ENCODE measurements at places on chromosomes 2 and 18.

- DNase-seq = no peak
These were observed 490.4 kb upstream of the SPRED2 start for GRCh38 chr2:65922794-65923193.

DNA sequence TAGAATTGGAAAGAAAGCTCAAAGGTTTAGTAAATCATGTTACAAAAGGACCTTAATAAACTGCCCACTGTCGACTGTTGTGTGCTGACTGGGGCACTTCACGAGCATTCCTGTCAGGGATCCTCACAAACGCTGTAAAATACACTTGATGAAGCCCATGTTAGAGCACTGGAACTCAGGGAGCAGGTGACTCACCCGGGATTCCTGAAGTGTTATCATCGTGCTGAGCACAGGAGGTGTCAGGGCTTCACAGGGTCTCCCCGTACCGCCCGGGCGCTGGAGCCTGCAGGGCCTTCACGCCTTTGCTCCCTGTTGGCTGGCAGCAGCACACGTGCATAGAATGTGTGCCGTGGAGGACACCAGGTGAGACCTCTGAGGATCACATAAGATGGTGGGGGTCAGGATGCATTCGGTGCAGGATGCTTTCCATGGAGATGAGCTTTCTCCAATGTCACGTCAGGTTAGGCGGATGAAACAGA, 187.3 kb downstream of the SNTG2 start:
- DNase-seq = no peak

GRCh38 chr2:150520887-150521664, 33.6 kb upstream of the RND3 start:
- no peak for DNase-seq

GRCh38 chr18:51527826-51528225, 330.3 kb upstream of the MEX3C start:
- DNase-seq = no peak

DNA sequence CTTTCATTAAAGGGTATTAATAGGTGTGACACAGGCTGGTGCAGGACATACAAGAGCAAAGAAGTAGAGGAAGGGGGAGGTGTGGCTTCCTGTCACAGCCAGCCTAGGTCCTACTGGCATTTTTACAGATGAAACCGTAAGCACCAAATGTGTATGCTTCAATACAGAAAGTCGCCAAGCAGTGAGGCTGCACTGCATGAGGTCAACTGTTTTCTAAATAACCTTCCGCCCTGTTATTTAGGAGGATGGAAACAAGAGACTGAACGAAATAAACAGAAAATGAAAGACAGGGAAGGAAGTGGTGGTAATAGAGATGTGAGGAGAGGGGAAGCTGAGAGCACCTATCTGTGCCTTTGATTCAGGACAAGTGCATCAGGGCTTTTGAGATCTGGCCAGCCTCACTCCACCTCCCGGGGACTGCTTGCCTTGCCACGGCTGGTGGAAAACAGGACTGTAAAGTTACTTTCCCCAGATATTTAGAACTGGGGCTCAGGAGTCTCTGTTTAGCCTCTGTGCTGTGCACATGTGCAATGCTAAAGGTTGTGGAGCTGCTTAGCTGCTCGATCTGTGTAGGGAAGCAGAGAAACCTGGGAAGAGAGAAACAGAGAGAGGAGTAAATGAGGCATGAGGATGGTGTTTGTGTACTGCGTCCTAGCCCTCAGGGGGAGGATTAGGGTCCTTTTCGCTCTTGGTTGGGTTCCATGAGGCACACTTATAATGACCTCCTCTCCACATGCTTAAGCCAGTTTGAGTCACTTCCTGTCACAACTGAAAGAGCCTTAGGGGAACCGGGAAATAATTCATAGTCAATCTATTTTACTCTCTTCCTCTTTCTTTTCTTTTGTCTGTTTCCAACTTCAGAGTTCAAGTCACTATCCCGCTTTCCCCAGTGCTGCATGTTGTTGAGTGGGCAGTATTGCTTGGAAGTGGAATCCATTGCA, 62.3 kb upstream of the BOD1L2 start:
- DNase-seq = no peak

- no peak for DNase-seq
These were observed 141.1 kb downstream of the ZNF385B start for GRCh38 chr2:179720173-179720772.

DNA sequence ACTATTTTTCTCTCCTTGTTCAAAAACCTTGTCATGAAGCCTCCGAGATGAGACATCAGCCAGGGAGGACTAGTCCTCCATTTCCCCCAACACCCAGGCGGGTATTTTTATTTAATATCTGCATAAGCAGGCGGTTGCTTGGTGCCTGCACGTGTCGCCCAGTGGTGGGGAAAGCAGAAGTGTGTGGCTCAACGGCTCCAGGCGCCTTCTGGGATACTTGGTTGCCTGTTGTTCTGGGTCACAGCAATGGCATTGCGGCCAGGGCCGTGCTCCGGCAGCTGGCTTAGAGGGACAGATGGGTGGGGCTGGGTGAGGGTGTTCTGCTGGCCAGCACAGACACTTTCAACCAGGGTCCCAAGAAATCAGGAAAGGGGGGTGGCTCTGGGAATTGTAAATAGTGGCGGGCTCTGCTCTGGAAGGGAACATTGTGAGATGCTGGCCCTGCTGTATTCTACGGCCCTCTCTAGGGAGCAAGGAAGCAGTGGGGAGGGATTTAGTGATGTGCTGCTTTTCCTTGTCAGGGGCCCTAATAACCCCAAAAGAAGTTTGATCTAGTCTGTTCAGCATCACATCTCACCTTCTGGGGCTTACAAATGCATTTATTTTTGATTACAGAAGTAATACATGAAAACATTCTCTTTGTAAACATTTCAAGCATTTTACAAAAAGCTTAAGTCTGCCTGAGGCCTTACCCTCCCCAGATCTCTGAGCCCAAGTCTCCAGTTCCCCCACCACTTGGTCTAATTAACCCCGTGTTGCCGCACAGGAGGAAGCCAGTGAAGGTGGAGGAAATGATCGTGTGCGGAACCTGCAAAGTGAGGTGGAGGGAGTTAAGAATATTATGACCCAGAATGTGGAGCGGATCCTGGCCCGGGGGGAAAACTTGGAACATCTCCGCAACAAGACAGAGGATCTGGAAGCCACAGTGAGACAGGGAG, 1.1 kb downstream of the VAMP8 start:
- DNase-seq = no peak

- no peak for DNase-seq
These were observed 51.0 kb downstream of the ANKRD44 start for GRCh38 chr2:197259470-197259999.

DNA sequence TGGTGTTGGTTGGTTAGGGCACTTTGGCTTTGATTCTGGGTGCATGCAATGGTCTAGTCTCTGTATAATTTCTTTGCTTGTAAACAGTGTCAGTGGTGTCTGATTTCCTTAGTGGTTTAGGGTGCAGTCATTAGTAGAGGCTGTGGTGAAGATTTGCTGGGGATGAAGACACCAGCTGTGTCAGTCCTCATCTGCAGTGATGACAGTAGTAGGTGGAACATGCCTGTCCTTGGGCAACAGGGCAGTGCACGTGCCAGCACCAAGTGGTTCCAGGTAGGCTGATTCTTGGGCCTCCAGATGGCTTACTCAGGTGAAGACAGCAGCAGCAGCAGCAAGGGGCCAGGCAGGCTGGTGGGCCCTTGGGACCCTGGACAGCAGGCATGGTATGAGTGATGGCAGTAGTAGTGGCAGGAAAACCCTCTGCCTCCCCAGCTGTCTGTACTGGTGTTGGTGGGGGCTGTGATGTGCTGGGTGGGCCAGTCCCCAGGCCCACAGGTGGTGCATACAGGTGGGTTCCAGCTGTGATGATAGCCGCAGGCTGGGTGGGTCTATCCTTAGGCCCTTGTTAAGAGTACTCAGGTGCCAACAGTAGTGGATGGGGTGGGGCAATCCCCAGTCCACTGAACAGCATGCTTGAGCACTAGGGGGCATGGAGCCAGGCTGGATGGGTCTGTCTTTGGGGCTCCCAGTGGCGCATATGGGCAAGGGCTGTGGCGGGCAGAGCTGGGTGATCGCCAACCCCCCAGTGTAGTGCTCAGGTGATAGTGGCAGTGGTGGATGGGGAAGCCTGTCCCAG, 140.7 kb upstream of the THUMPD2 start:
- DNase-seq = no peak

DNA sequence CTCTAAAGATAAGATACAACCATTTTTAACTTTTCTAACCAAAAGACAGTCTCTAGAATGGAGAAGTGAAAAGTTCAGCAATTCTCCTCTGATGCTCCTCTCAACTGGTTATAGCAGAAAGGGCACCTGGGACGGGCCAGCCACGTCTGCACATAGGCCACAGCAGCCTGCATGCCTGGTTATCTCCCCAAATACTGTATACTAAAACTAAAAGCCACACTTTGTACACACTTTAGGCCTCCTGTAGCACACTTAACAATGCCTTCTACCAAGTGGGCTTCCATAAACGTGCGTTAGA, 179.1 kb downstream of the ANKRD44 start:
- DNase-seq = no peak

DNA sequence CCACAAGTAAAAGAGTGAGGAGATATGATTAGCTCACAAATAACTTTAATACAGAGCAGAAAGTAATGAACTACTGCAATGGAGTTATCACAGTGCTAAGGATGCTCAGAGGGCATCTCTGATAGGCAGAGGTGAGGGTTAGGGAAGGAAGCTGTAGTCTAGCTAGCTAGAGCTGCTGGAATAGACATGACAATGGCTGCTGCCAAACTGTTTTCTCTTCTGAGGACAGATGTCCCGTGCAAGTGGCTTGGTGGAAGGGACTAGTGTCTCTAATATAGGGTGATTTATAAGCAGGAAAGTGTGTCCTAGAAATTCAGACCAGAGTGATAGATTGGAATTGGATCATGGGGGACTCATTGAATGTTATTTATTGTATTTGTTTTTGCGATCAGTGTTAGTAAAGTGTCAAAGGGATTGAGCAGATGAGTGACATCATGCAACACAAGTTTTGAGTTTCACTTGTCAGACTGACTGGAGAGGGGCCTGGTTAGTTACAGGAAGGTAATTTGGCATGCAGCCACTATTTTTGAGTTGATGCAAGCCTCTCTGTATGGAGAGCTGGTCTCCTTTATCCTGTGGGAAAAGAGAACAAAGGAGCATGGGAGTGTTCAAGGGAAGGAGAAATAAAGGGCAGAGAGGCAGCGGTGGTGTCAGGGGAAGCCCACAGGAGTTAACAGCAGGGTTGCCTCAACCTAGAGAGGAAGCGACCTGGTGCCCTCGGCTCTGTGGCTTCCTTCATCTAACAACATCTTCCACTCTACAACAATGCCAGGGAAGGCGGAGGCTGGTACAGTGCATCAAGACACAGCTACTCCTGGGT, 1.9 kb downstream of the CTLA4 start:
- peak; percentile 21 for DNase-seq

DNA sequence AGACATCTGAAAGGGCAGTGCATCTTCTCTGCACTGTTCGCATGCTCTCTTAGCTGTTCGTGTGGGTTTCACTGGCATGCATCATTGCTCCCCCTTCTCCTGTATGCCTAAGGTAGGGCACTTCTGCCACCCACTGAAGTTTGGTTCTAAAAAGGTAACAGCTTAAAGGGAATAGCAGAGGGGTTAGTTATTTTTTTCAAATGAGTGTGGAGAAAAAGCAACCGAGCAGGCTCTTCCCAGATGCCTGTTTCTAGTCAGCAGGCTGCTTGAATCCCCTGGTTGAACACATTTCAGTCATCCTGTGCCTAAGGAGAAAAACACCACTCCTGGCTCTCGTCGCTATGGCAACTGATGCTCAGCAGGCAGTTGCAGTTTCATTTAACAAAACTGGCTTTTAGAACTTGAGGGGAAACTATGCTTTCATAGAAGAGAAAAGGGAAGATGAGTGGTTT, 69.8 kb upstream of the GALNT3 start:
- DNase-seq = no peak

DNA sequence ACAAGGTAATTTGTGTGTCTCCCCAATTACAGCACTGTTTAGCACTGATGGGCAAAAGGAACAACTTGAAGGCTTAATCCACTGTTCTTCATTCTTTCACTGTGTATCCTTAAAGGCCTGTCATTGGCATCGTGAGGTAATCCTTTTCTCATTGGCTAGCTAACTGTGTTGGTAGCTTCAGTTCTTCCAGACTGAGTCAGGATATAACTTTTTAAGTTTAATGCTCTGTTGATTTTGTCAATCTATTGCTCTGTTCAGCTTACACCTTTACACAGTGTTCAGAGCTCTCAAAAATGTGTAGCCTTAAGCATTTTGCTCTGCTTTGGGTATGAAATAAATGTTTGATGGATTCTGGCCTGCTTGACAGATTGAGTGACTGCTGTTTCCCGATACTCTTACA, 148.2 kb downstream of the KIAA1328 start:
- DNase-seq = no peak

GRCh38 chr18:78977637-78978348, 1.8 kb upstream of the SALL3 start:
- DNase-seq = no peak

- no peak for DNase-seq
These were observed 35.1 kb downstream of the GULP1 start for GRCh38 chr2:188326669-188327301.

DNA sequence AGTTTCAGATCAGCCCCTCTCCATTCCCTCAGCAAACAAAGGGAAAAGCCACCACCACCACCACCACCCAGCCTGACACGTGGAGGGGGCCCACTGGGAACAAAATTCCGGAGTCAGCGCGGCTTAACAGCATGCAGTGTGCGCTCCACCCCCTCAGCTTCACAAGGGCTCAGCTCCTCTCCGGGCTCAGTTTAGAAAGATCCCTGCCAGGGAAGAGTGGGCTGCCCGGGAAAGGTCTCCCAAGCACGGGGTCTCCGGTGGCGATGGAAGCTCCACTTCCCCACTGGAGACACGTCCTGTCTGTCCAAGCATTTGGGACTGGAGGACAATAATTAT, 55.7 kb downstream of the SNORC start:
- no peak for DNase-seq

- DNase-seq = no peak
These were observed 869.4 kb upstream of the VRK2 start for GRCh38 chr2:57177176-57177575.

DNA sequence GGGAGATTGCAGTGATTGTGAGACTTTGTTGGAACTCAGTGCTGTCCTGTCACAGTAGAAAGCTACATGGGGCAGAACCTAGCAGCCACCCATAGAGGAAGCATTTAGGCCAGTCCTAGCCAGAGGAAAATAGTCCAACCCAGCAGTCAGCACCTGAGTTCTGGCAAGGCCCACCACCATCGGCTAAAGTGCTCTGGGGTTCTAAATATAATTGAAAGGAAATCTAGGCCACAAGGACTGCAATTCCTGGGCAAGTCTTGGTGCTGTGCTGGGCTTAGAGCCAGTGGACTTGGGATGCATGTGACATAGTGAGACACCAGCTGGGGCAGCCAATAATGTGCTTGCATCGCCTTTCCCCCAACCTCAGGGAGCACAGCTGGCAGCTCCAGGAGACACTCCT, 28.9 kb upstream of the ACTR2 start:
- no peak for DNase-seq

All from stimulated activated CD4-positive, alpha-beta T cell treated with anti-CD3 and anti-CD28 coated beads, Interleukin-2, amount 100 ng/mL, for 4 hours (primary cell).